CD4-positive, CD25-positive, alpha-beta regulatory T cell (primary cell): ENCODE measurements at places on chromosomes 13 and 19.

DNA sequence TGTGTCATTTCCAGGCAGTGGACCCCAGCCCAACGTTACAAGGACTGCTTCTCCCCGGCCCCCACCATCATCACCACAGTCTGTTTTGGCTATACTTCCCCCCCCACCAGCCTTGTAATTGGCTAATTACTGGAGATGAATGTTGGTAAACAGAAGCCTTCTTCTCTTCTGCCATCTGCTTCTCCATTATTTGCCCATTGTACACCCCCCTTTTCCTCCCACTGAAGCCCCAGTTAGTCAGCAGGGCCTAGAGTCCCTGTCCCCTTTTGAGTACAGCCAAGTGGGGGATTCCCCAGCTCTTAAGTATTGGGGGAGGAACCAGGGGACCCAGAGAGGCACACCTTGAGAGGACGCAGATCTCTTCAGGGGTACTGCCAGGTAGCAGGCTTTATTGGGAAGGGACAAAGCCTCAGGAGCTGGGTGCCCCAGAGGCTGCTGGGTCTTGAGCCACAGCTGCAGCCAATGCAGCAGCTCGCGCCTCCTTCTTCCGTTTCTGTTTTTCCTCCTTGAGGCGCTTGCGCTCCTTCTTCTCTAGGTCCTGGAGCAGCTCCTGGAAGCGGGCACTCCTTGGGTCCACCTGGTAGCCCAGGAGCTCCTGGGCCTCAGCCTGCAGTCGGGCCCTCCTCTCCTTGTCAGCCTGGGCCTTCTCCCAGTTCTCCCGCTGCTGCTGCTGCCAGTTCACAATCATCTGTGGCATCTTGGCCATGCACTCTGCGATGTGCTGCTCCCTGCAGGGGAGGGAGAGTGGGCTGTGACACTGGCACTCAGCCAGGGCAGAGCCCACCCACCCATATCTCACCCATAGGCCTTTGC lies 3.0 kb downstream of the GADD45GIP1 start:
- H3K27me3 ChIP-seq: no peaks in the 10 kb centered on the region
- peaks cover 45% of the 10 kb centered on the region for H3K36me3 ChIP-seq
- H3K4me1 ChIP-seq: peaks cover 26% of the 10 kb centered on the region

- no peak overlapping the region for H3K4me3 ChIP-seq
- H3K36me3 ChIP-seq: no peaks in the 10 kb centered on the region
- no peaks in the 10 kb centered on the region for H3K27me3 ChIP-seq
- no peak overlapping the region for H3K27ac ChIP-seq
Observed at GRCh38 chr13:93674337-93674755, 447.7 kb downstream of the GPC6 start.

DNA sequence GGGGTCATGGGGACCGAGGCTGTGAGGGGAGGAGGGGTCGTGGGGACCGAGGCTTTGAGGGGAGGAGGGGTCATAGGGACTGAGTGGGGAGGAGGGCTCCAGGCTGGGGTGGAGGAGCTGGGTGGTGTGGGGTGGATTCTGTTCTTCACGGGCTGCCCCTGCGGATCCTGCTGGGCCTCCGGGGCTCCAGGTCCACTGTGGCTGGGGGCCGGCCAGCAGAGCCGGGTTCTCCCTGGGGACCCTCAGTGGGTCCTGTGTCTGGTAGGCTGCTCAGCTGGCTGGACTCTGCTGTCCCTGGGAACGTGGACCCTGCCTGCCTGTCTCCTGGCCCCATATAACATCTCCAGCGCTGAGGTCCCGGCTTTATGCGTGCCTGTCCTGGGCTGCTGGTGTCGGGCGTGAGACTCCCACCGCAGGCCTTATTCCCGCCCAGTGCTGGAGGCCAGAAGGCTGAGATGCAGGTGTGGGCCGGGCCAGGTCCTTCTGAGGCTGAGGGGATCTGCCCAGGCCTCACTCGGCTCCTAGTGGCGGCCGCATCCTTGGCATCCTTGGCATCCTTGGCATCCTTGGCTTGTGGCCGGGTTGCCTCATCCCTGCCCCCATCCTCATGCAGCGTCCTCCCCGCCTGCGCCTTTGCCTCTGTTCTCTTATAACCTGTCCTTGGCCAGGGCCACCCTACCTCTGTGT lies 19.8 kb upstream of the GNA15 start:
- H3K4me1 ChIP-seq: no peaks in the 10 kb centered on the region
- no peaks in the 10 kb centered on the region for H3K36me3 ChIP-seq
- H3K27me3 ChIP-seq: no peaks in the 10 kb centered on the region
- no peak overlapping the region for H3K27ac ChIP-seq

- no peaks in the 10 kb centered on the region for H3K27me3 ChIP-seq
- no peak for DNase-seq
- H3K27ac ChIP-seq: no peak overlapping the region
- H3K4me3 ChIP-seq: no peak overlapping the region
- H3K36me3 ChIP-seq: no peaks in the 10 kb centered on the region
- no peaks in the 10 kb centered on the region for H3K4me1 ChIP-seq
Observed at GRCh38 chr13:67549331-67549730, 319.2 kb upstream of the PCDH9 start.

- peaks cover 12% of the 10 kb centered on the region for H3K4me1 ChIP-seq
- H3K4me3 ChIP-seq: no peak overlapping the region
- no peak overlapping the region for H3K27ac ChIP-seq
- no peaks in the 10 kb centered on the region for H3K36me3 ChIP-seq
- H3K27me3 ChIP-seq: peaks cover 8% of the 10 kb centered on the region
Observed at GRCh38 chr19:46407856-46408663, 5.3 kb downstream of the CCDC8 start.

DNA sequence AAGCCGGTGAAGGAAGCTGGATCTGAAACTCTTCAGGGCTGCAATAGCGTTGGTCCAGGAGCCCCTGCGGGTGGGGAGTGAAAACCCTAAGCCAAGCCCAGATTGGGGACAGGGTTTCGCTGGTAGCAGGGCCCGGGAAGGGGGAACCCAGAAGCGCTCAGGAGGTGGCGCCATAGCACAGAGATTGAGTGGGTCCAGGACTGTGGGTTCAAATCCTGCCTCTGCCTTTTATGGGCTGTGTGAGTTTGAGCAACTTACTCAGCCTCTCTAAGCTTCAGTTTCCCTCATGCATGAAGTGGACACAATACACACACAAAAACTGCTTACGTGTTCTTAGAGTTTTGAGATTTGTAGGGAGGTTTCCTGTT lies 8.3 kb upstream of the SYCN start:
- H3K4me1 ChIP-seq: no peaks in the 10 kb centered on the region
- DNase-seq: peak; percentile 46
- H3K27ac ChIP-seq: no peak overlapping the region

DNA sequence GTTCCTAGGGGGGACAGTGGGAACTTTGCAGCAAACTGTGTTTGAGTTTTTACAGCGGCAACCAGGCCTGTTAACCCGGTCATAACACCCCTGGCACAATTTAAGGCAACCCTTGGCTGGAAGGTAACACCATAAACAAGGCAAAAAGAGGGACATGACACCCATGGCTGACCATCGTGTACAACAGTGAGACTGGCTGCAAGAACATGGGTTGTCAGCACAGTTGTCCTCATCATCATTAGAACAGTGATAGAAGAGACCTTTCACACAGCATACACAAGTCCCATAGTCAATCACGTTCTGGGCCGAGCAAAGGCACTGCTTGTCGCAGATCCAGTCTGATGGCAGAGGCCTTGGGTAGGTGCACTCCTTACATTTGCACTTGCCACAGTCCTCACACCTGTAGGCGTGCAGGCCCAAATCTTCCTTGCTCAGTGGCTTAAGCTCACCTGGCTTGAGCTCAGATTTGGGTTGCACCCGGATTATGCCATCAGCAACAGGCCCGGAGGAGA lies 4.1 kb downstream of the SPRY2 start:
- H3K4me3 ChIP-seq: no peak overlapping the region
- no peaks in the 10 kb centered on the region for H3K36me3 ChIP-seq
- peaks cover 18% of the 10 kb centered on the region for H3K4me1 ChIP-seq
- H3K27ac ChIP-seq: no peak overlapping the region

- no peaks in the 10 kb centered on the region for H3K36me3 ChIP-seq
- no peaks in the 10 kb centered on the region for H3K4me1 ChIP-seq
- no peak overlapping the region for H3K27ac ChIP-seq
- no peak for DNase-seq
- no peaks in the 10 kb centered on the region for H3K27me3 ChIP-seq
Observed at GRCh38 chr19:13078381-13078780, 24.3 kb downstream of the LYL1 start.

DNA sequence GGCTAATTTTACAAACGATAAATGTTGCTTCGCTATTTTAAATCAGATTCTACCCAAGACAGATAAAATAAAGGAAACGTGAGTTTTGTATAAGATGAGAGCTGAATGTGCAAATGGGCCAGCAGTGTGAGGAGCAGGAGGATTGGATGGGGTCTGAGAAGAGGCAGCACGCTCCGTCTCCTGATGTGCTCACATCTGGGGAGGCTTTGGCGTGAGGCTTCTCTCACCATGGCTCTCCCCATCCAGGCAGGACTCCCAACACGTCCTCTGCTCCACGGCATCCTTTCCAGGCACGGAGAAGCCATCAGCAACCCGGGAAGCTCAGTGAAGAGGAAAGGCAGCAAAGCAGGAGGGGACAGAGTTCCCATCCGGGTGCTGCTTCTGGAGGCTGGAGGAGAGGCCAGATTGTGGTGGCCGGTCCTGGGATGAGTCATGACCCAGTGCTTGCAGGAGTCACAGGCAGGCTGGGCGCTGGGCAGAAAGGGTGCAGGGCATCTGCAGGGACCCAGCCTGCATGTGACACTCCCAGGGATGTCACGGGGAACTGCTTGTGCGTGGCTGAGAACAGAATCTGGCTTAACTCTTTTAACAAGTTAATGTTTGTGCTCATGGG lies 47.5 kb downstream of the ZNF536 start:
- DNase-seq: no peak
- no peaks in the 10 kb centered on the region for H3K27me3 ChIP-seq
- no peak overlapping the region for H3K27ac ChIP-seq
- no peak overlapping the region for H3K4me3 ChIP-seq
- H3K4me1 ChIP-seq: no peaks in the 10 kb centered on the region

GRCh38 chr19:46878613-46879375 lies 18.0 kb downstream of the ARHGAP35 start:
- H3K36me3 ChIP-seq: no peaks in the 10 kb centered on the region
- H3K27me3 ChIP-seq: no peaks in the 10 kb centered on the region
- no peak for DNase-seq

DNA sequence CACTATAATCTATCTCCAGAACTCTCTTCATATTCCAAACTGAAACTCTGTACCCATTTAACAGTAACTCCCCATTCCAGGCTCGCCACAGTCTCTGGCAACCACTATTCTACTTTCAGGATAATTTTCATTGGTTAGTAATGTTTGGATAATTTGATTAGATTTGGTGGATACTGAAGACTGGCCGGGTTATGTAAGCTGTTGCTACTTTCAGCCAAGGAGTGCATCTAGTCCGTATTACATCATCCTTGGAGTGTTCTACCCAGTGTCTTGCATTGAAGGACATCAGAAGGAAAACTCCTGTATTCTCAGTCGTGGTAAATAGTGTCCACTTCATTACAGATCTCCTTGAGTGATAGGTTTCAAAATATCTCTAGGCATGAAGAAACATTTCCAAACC lies 60.5 kb downstream of the PCCA start:
- H3K27ac ChIP-seq: no peak overlapping the region
- H3K4me3 ChIP-seq: no peak overlapping the region
- H3K4me1 ChIP-seq: no peaks in the 10 kb centered on the region
